Fibroblast of the conjunctiva (primary cell): ENCODE measurements at places on chromosomes 6 and 20.

- DNase-seq = peak; percentile 67
Measured at GRCh38 chr6:136344420-136344819, 54.8 kb upstream of the BCLAF1 start.

GRCh38 chr6:152232501-152233151, 404.5 kb downstream of the SYNE1 start:
- no peak for DNase-seq

- no peak for DNase-seq
Measured at GRCh38 chr6:26032340-26033084, 54.7 kb upstream of the HFE start.

DNA sequence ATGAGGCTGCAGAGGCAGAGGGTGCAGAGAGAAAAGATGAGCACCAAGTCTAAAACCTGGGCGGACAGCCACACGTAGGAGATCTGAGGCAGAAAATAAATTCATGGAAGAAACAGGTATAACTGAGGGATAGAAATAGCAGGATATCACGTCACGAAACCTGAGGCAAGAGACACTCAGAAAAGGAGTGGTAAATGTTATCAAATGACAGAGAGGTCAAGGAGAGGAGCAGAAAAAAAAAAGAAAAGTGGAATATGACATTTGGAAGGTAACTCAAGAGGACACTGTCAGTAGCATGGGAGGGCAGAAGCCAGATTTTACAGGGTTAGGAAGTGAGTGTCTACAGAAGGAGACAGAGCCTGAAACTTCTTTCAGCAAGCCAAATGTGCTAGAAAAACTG, 84.2 kb upstream of the FBXL4 start:
- no peak for DNase-seq

DNA sequence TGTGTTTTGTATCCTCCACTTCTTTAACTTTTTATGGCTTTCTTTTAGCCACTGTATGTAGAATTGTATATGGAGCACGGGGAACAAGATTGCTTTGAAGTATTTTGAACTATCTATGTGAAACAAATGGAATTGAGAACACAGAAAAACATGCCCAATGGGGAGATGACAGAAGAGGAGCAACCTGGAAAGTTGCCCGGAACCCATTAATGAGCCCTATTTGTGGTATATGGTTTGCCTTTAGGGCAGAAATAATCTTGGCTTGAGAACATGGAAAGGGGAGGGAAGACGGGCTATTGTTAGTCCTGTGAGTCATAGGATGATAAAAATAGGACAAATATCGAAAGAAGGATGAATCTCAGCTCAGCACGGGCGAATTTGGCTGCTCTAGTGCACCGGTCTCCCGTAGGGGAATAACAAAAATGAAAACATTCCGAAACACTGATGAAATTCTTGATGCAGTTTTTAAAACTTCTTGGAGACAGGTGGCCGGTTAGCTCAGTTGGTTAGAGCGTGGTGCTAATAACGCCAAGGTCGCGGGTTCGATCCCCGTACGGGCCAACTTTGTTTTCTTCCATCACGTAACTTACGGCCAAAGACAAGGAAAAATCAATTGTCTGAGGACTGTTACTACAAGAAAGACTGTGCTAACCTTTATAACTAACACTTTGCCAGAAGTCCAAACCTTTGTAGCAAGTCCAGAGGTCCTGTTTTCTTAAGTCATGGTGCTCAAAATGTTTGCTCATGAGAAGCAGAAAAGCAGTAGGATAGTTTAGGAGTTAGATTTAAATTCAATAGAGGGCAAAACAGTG, 15.7 kb downstream of the HMGN4 start:
- peak; percentile 95 for DNase-seq

DNA sequence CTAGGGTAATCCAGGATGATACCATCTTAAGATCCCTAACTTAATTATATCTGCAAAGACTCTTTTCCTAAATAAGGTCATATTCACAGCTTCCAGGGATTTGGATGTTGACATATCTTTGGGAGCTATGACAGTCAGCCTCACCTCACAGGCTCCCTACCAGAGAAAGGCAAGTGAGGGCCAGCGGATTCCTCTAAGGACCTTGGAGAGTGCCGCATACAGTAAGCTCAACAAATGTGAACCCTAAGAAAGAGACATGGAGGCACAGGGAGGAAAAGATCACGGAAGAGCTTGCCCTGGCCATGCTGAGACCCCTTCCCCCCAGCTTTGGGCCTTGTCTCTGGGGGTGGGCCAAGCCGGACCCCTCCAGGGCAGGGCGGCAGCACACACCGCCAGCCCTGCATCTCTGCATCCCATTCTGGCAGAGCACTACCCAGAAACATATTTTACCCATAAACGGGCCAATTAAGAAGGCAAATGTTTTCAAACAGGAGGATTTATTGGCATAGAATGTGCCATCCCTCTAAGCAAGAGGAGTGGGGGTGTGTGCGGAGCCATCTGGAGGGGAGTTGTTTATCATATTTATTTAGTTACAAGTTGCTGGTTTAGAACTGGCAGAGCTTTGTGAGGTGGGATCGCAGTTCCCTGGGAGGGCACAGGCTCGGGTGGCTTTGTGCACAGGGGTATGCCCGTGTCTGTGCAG, 55.4 kb downstream of the CHMP4B start:
- no peak for DNase-seq

DNA sequence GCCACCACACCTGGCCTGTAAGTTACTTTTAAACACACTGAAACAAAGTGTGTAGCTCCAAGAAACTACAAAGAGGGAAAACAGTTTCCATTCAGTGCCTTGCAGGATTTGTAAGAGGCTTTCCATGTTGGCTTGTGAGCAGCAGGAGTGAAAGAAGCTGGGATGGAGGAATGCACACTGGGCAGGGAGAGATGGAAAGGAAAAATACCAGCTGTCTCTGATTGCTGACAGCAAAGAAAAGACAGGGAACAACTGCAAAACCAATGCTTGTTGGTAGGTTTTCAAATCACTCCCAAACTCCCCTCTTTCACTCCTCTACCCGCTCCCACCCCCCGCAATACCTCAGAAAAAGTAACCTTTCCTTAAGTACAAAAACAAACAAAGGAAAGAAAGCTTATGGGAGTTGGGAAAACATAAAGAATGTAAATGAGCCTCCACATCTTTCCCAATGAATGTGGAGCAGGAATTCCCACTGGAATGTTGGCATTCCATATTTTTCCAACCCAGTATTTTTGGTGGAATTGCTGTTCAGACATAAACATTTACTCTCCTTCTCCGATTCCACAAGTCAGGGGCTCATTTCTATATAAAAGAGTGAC, 166.1 kb downstream of the THBS2 start:
- no peak for DNase-seq

DNA sequence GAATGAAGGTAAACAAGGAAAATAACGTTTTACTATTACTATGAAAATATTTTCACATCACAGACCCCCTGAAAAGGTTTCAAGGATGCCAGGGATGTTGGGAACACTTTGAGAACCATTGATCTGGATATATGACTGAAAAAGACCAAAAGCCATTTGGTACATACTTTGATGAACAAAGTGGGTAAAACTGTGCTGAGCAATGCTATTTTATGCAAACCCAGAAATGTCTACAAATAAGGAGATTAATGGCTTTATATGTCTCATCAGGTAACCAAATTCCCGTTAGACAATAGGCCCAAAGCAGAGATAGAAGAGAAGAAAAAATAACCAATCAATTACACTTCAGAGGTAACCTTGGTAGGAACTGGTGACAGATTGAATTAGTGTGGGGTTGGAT, 101.4 kb upstream of the CNKSR3 start:
- DNase-seq = no peak

- DNase-seq = no peak
Measured at GRCh38 chr20:52804497-52805295, 167.5 kb upstream of the TSHZ2 start.

DNA sequence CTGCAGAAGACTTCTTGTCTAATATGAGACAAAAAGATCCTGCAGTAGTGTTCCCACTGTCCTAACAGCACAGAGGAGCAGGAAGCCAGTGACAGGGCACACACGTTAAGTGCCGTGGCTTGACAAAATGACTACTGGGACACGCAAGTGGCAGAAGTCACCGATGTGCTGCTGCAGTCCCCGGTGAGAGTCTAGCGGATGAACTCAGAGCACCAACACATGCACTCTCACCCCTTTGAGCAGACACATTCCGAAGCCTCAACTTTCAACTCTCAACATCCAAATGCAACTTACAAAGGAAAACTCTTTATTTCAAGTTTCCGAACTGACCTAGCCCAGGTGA, 898 bp downstream of the LAMA4 start:
- no peak for DNase-seq

GRCh38 chr6:165486183-165487137, 176.6 kb downstream of the PDE10A start:
- no peak for DNase-seq

GRCh38 chr6:118101831-118102345, 194.8 kb downstream of the SLC35F1 start:
- DNase-seq = no peak

DNA sequence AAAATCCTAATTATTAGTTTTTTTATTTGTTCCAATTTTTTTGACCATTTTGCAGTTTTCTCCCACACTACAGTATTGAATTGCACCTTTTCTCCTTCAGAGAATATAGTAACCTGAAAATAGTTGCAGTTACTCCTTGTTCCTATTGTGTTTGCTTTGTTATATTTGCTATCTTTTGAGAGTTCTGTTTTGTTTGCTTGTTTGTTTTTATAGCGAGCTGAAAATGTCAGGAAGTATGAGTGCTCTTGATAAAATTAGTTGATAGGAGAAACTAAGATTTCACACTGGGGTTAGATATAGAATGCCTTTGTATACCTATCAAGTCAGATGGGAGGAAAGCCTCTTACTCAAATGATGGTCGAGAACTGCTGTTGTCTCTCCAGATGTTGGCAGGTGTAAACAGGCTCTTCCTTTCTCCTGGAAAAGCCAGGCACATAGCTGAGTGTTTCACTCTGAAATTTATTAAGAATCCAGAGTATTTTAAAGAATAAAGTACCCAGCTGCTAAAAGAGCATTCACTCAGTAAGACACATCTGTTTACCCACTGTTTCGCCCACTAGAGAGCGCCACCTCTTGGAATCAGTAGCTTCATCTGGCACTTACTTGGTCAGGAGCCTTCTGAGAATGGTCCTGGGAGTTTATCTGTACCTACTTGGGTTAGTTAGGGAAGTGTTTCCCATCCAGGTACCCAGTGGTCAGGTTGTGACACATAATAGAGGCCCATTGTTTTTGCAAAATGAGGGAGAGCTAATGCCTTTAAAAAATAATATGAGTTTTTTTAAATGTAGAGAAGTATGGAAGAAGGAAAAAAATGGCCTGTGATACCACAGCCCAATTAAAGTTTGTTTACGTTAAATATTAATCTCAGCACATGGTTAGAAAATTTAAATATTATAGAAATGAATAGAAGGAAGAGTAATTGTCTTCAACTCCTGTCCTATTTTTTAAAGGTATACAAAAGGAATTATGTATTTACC, 11.2 kb downstream of the NT5DC1 start:
- DNase-seq = peak; percentile 26

DNA sequence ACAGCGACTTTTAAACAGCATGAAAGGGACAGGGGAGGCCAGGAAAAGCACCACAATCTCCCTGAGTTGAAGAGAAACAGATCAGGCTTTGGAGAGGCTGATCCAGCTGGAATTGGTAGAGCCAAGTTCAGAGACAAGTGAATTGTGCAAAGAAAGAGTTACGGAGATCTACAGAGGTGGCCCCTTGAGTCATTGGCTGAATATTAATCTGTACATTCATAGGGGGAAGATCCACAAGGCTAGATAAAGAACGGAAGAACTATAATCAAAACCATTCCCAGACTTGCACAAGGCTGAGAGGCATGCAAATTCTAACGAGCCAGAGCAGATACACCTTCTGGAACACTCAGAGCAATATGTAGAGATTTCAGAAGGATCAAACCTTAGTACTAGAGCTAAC, 14.2 kb upstream of the FOXQ1 start:
- DNase-seq = peak; percentile 50

DNA sequence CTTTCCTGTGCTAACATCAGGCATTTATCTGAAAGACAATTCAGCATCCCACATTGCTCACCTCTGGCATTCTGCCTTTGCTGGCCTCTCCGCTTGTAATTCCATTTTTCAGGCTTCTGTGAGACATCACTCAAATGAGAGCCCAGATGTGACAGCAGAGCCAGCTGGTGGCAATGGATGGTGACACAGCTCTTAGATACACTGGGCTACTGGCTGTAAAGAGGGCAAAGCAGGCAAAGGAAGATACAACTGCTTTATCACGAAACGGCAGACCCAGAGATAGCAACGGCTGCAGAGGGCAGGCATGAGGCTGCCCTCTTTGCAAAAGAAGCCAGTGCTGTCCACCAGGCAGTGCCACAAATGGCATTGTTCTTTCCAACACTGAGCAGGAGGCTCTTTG, 329.8 kb downstream of the KIF16B start:
- no peak for DNase-seq
